GM18507 (cell line): ENCODE measurements at places on chromosomes 12 and 14.

GRCh38 chr12:49554266-49554665 is 13.7 kb downstream of the MCRS1 start:
- no peak for DNase-seq

GRCh38 chr12:92529944-92530343 is 172.8 kb upstream of the PLEKHG7 start:
- no peak for DNase-seq

GRCh38 chr14:99729991-99730875 is 46.1 kb downstream of the CYP46A1 start:
- peak; percentile 59 for DNase-seq

GRCh38 chr12:92341065-92341668 is 195.5 kb upstream of the BTG1 start:
- DNase-seq = no peak

DNA sequence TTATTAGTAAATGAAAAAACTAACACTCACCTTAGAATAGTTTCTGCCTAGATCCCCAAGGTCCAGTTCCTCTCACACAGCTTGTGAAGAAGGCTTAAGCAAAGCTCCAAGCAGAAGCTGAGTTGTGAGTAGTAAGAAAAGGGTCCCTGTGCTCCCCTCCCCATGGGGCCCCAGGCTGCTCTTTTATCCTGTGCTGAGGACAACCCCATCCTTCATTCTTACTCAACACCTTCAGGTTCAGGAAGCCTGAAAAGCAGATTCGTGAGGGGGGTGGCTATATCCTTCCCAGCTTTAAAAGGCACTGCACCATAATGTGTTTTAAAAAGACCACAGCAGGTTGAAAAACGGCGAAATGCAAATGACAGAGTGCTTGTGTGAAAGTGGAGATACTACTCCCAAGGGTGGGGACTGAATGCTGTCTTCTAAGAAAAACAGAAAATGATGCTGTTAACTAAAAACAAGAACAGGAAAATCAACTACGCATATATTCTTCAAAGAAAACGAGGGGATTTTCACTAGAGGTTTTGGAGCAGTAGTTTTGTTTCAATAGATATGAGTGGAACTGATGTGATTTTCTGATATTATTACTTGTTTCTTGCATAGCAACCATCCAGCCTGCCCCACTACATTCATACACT is 182.7 kb downstream of the KTN1 start:
- DNase-seq = no peak

DNA sequence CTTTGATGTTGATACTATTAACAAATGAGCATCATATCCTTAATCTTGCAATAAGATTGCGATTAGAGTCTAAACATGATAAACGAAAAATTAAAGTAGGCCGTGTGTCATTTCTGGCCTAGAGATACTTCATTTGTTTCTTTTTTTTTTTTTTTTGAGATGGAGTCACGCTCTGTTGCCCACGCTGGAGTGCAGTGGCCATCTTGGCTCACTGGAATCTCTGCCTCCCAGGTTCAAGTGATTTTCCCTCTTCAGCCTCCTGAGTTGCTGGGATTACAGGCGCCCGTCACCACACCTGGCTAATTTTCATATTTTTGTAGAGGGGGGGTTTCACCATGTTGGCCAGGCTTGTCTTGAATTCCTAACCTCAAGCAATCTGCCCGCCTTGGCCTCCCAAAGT is 446.9 kb downstream of the PCNX1 start:
- no peak for DNase-seq

- DNase-seq = no peak
These were observed 139.7 kb upstream of the CCND2 start for GRCh38 chr12:4133636-4134447.

GRCh38 chr12:104752016-104752415 is 206.1 kb downstream of the SLC41A2 start:
- no peak for DNase-seq

GRCh38 chr12:119071638-119072231 is 90.4 kb downstream of the SRRM4 start:
- no peak for DNase-seq

DNA sequence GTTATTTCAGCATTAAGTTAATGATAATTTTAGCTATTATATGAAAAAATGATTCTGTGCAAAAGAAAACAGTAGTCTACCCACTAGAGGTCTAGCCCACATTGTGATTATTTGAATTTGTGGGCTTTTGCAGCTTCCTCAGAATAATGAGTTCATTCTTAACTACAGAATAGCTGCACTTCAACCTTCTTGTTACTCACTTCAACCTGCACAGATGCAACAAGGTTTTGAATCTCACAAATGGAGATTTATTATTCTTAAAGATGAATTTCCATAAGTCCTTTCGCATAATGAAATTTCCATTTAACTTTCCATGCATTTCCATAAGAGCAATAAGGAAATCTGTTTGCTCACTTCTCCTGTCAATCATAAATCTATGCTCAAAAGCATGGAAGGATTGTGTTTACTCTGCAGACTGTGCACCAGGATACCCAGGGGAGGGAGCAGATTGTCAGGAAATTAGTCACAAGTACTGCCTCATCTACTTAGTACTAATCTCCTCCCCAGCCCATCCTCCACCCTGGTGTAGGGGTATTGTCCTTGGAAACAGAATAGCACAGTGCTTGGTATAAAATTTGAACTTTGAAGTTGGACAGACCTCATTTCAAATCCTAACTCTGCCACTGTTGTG is 24.1 kb downstream of the PTGER2 start:
- DNase-seq = no peak

DNA sequence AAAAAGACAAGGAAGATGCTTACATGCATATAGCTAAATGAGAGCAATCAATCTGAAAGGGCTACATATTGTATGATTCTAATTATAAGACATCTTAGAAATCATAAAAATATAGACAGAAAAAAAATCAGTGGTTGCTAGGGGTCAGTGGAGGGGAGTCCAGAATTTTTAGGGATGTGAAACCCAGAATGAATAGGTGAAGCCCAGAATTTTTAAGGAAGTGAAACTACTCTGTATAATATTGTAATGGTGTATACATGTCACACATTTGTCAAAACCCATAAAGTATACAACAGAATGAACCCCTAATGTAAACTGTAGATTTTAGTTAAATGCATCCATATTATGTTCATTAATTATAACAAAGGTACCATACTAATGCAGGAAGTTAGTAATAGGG is 713.2 kb downstream of the FLRT2 start:
- no peak for DNase-seq

GRCh38 chr14:20489093-20489994 is 16.0 kb upstream of the RNASE10 start:
- DNase-seq = no peak

DNA sequence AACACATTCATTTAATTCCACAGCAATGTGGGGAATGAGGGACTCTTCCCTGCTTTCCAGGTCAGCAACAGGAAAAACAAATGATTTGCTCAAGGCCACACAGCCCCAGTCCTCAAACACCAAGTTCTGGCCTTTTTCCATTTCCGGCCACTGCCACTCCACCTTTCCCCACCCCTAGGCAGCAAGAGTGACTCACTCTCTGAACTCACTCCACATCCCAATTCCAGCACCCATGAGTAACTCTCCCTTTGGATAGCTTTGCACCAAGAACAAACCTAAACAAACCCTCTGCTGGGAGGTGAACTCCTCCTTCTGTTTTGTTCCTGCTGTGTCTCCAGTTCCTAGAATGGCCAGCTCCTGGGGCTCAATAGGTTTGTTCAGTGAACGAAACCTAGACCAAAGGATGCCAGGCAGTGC is 30.4 kb upstream of the PLEKHG6 start:
- no peak for DNase-seq

GRCh38 chr12:56724701-56724971 is 463 bp downstream of the NACA start:
- no peak for DNase-seq

GRCh38 chr12:11669348-11669747 is 19.9 kb downstream of the ETV6 start:
- no peak for DNase-seq

DNA sequence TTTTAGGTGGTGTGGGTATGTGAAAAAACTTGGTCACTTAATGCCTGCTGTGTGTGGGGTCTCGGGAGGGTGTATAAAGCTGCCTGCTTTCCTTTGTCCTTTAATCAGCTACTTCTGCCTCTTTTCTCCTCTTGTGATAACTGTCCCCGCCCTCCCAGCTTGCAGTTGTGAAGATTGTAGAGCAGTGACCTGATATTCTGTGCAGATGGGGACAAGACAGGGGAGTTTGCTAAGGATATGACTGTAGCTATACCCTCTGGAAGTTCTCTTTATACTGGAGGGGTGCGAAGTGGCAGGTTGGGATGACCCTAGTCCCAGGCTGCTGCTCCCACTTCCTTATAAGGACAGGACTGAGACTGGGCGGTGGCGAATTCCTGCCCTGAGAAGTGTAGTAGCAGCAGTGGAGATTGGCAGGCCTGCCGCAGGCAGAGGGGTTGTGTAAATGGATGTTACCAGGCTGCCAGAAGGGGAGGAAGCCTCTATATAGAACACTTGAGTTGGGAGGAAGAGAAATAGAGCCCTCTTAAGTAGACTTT is 835 bp downstream of the MYL6 start:
- no peak for DNase-seq

DNA sequence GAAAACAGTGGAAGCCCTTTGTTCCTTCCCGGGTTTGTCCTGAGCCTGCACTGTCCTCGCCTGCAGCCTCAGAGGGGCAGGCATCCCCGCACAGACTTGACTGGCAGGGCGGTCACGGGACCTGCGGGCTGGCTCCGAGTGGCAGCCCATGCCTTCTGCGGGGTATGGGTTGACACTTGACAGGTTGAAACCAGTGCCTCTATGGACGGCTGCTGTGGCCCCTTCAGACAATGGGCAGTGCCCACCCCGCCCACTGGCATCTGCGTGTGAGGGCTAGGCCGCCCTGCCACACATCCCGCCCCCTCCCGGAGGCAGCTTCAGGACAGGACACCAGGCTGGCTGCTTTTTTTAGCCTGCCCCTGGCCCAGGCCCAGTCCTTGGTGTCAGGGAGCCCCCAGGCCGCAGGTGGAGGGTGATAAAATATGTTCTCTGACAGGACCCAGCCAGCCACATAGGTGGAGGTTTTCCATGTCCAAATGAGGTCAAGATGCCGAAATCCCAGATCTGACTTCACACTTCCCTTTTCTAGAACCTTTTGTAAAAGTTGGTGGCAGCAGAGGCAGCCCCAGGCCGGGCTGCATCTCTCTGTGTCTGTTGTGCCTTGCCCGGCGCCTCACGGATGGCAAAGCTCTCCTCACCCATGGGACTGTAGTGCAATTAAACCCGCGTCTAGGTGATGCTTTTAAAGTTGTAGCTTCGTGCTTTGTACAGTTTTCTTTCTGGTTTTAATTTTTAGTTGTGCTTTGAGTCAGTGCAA is 10.0 kb downstream of the ANKRD9 start:
- no peak for DNase-seq

DNA sequence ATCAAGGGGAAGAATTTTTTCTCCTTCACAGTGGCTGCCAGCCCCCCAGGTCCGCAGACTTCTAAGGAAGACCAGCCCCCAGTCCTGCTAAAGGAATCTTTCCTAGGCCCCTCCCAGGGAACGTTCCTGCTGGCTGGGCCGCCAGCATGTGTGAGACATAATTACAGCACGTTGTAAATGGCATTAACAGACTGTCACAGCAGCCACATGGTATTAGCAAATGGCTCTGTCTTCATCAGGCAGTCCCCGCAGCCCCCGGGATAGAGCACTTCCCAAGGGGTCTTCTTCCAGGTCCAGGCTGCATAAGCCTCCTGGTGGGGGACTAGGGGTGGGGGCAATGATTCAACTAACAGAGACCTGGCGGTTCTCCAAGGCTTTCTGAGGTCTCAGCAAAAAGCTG is 34.9 kb upstream of the FAM222A start:
- no peak for DNase-seq

- no peak for DNase-seq
These were observed 19.8 kb upstream of the CAPRIN2 start for GRCh38 chr12:30774599-30774998.

DNA sequence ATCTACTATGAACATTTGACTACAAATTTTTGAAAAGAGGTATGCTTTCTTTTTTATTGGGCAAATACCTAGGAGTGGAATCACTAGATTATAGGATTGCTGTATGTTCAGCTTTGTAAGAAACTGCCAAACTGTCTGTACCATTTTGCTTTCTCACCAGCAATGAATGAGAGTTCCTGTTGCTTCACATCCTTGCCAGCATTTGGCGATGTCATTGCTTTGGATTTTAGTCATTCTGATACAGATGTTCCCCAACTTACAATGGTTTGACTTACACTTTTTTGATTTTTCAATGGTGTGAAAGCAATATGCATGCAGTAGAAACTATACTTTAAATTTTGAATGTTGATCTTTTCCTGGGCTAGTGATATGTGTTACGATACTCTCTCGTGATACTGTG is 328.7 kb downstream of the RAD51B start:
- DNase-seq = no peak

DNA sequence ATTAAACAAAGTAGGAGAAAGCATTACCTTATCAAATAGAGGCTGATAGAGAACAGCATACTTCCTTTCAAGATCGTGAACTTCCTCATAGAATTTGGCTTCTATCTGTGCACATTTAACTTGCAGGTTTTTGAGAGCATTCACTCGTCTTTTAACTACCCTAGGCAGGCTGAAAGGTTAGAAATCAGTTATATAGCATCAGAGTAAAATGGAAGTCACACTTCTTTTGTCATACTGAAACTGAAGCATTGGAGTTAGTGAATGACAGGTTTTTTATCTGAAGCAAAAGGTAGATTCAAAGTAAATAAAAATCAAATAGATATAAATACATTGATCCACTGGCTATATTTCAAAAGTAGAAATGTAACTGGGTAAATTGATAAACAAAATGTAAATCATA is 24.4 kb downstream of the NAP1L1 start:
- DNase-seq = no peak

- peak; percentile 15 for DNase-seq
These were observed 53.3 kb downstream of the RBM19 start for GRCh38 chr12:113912760-113913329.

GRCh38 chr12:27355486-27355885 is 22.9 kb downstream of the BMAL2 start:
- DNase-seq = no peak

GRCh38 chr12:113422030-113422885 is at the start of gene SDSL:
TSS of gene SDSL (plus strand) at chr12:113422380. CDS start at chr12:113427983, 5,603 bp downstream.
- DNase-seq = peak; percentile 49

- no peak for DNase-seq
These were observed 2.1 kb upstream of the OXA1L start for GRCh38 chr14:22764382-22764781.

DNA sequence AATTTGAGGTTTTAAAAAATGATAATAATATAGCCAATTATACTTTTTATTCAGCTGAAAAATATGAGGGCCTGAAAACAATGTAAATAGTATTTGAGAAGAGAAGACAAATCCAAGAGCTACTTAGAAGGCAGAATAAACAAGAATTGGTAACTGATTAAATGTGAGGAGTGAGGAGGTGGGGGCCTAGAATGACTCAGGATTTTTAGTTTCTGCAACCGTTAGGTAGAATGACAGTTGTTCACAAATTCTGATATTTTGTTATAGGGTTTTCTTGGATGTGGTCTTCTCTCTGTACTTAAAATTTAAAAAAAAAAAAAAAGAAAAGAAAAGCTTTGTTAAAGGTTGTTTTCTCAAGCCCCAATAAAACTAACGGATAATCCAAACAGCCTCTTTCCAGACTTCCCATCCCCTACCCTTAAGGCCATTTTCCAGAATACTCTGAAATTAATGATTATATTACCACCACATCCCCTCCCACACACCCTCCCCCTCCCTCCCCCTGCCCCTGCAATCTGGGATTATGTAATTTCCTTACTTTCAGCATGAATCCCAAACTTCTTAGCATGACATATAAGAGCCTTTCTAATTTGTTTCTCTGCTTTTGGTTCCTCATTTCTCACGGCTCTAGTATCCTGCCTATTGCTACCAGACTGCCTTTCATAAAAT is 50.4 kb downstream of the LRP6 start:
- no peak for DNase-seq
